NCI-H1694 (cell line): ENCODE measurements at places on chromosomes 5 and 9.

DNA sequence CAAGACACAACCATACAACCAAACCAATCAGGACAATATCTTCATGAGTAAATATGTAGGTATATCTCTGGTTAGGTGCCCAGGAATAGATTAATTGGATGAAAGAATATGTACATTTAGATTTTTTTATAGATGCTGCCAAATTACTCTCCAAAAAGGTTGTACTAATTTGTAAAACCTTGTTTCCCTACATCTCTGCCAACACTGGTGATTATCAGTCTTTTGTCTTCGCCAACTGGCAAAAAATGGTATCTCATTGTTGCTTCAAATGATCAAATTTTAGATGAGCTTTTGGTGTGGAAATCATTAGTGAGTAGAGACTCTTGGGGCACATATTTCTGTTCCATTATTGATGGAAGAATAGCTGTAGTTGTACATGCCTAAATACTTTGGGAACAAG lies 90.7 kb upstream of the ELL2 start:
- DNase-seq: no peak

- DNase-seq: no peak
Observed at GRCh38 chr9:95266649-95267048, 50.9 kb downstream of the FANCC start.

- no peak for DNase-seq
Observed at GRCh38 chr9:117125531-117125930, 289.3 kb downstream of the ASTN2 start.

DNA sequence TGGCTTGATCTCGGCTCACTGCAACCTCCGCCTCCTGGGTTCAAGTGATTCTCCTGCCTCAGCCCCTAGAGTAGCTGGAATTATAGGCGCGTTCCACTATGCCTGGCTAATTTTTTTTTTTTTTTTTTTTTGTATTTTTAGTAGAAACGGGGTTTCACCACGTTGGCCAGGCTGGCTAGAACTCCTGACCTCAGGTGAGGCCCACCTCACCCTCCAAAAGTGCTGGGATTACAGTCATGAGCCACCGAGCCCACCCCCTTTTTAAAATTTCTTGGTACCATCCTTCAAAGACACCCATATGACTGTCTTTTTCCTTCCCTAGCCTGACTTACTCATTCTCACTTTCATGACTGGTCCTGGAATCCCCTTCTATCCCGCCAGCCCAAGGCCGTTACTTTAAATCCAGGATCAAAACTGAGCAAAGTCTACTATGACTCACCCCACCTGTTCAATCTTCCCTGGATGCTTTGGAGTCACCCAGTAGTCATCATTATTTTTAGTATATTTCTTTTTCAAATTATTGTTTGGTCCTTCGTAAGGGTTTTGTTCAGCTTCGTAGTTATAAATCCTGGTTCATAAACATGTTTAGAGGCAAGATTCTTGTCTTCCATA lies 1.2 kb upstream of the TBCA start:
- no peak for DNase-seq

- DNase-seq: no peak
Observed at GRCh38 chr9:21395778-21396717, 10.8 kb upstream of the IFNA2 start.
